Tibial nerve (tissue), 4 donors: ENCODE measurements at places on chromosomes 1 and 21. TPM values are rescaled to one million over a fixed set of nuclear protein-coding genes. Genes with fewer than 3 reads are reported as not detected.
A peak's percentile ranks its signal among the peaks of the same experiment; 100 is the strongest.

Gene DDOST
- 95.7 TPM for total RNA-seq

Gene UFC1
- total RNA-seq = 34.1 TPM

Gene CFHR1
- total RNA-seq = not detected

Gene CD48
- 1.6 TPM for total RNA-seq

Gene SLC35D1
- 9.2 TPM for total RNA-seq

Gene PTP4A2
- 184 TPM for total RNA-seq

Gene GLUL
- 5,859 TPM for total RNA-seq

Gene C1QTNF12
- total RNA-seq = 1.3 TPM

Gene PEAR1
- total RNA-seq = 51.4 TPM

DNA sequence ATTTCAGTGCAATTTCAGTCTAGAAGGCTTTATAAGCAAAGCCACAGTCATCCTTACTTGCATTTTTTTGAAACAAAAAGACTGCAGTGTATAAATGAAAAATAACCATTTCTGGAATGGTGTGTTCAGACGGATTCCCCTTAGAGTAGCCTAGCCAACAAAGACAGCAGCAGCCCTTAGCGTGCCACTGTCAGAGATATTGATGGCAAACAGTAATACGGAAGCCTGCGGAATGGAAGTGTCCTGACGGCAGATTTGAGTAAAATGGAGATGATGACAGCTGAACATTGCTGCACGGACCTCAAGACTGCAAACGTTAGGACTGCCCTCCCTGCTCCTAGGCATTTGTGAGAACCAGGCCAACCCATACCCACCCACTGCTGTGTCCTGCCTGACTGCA is 54.7 kb downstream of the PDE9A start:
- DNase-seq = no peak

DNA sequence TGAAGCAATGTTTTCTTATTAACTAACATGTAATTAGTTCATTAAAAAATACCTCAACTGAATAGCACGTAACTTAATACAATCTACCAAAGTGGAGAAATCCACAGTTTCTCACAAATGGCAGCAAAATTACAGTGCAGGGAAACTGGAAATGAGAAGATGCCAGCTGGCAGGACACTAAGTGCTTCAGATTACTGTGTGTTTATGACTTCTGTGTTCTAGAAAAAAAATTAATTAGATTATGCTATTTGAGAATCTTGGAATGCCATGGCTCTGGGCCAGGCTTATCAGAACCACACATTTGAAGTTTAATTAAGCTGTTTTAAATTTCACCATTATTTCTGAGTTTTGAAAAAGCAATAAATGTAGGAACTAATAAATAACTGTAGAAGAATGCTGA is 357.6 kb downstream of the TGFB2 start:
- DNase-seq = no peak

GRCh38 chr21:42754270-42754933 is 101.0 kb downstream of the PDE9A start:
- no peak for DNase-seq

GRCh38 chr21:40158366-40158765 is 291.1 kb downstream of the PCP4 start:
- no peak for DNase-seq

- DNase-seq = no peak
Observed at GRCh38 chr1:241203817-241204216, 153.2 kb downstream of the RGS7 start.

DNA sequence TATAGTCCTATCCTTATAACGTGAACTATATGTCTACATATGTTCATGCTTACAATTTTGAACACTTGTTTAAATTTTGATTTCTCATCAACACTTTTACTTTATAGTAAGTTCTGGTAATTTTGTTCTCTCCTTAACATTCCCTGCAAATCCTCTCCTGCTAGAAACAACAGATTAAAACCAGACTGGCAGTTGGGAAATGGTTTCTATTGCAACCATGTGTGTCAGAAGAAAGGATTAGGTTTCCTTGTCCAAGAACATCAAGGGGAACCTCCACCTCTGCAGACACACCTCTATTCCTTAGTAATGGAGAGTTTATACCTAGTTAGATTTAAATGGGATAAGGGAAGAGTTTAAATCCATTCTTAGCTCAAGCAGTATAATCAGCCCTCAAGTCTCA is 3.3 kb upstream of the WARS2 start:
- DNase-seq = no peak

DNA sequence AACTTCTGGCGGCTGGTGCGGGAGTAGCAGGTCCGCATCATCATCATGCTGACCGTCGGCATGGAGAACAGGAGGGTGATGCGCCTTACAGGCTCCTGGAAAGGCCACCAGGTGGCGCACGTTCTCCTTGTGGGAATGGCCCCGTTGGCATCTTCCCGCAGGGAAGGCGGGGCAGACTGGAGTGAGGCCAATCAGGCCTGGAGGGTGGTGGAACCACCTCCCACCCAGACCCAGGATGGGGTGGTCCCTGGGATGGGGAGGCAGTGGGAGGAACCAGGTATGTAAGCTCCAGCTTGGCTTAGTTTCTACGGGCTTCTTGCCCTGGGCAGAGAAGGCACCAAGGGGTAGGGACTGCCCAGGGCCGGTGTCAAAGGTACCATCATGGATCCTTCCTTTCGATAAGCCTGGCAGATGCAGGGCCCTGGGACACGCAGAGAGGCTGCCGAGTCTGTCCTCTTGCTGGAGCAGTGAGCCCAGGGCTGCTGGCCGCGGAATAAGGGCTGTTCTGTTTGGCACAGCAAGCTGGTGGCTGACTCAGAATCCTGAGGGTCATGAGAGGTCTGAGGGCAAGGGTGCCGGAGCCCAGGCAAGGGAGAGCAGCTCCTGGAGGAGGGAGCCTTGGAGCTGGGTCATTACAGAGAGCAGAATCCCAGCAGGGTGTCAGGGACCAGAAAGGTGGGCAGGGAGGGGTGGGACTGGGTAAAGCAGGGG is 8.7 kb upstream of the LGR6 start:
- peak; percentile 52 for DNase-seq

DNA sequence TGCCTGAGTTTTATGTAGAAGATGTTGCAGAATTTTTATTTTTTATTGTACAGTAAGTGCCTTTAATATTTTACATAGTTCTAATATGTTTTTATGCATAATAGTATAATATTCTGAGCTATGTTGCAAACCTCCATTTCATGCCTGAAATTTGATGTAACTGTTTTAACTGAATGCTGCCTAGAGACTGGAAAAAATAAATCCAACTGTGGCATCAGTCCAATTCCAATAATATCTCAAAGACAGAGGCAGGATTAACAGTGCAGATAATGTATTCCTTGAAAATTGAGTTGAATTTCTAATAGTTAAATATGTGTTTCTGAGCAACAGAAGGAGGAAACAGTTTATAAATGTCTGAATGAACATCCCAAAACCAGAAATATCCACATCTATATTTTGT is 61.1 kb upstream of the KIF1B start:
- no peak for DNase-seq

DNA sequence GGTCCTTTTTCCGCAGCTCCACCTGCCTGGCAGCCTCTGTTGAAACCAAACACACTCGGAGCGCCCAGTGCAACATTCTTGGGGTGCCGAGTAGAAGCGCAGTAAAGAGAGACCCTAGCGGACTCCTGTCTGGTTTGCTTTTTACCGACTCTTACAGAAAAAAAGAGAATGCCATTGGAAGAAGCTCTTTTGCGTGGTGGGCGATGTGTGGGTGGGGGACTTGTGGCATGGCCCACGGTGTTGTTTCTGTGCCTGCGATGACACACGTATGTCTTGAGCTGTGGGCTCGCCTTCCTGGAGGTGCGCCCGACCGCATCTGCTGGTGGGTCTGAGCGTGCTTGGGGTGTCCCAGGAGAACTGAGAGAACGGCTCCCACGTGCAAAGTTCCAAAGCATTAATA is 7.3 kb upstream of the BARHL2 start:
- DNase-seq = no peak

DNA sequence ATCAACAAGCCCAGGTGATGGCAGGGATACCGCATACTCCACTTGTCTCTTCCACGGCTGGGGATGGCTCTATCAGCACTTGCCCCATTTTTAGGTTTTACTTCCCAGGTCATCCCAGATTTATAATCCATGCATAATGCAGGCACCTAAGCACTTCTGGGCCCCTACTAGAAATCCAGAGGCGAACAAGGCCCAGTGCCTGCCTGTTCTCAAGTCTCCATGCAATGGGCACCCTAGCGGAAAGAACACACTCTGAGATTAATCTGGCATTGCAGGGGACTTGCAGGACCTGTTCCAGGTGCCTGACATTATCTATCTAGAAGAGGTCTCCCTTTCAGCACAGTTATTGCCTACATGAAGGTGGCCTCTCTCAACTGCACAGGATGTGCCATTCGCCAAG is 39.8 kb downstream of the HIVEP3 start:
- DNase-seq = no peak

- DNase-seq = no peak
Observed at GRCh38 chr1:172298141-172298540, 122.3 kb upstream of the C1orf105 start.

- no peak for DNase-seq
Observed at GRCh38 chr1:24508911-24509310, 6.3 kb downstream of the RCAN3 start.
